ENCODE measurements at places on chromosomes 7 and 10. TPM values are rescaled to one million over a fixed set of nuclear protein-coding genes. Genes with fewer than 3 reads are reported as not detected.

Gene UNCX
- polyA plus RNA-seq = not detected

DNA sequence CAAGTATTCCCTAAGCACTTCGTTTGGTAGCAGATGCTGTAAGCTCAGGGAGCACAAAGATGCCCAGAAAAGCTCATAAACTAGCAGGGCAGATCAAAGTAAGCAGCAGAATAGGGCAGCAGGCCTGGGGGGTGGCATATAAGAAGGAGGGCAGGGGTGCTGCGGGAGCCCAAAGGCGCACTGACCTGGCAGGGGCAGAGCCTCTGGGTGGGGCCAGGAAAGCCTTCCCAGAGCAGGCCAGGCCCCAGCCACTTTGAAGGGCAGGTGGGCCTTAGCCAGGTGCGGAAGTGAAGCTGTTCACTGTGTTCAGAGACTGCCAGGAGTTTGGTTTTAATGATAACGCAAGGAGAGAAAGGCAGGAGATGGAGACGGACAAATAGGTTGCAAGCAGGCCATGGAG is 3.9 kb downstream of the GDF10 start:
- DNase-seq = no peak

Gene C10orf105
- polyA plus RNA-seq = not detected

Gene DEPP1
- polyA plus RNA-seq = 5.3 TPM

DNA sequence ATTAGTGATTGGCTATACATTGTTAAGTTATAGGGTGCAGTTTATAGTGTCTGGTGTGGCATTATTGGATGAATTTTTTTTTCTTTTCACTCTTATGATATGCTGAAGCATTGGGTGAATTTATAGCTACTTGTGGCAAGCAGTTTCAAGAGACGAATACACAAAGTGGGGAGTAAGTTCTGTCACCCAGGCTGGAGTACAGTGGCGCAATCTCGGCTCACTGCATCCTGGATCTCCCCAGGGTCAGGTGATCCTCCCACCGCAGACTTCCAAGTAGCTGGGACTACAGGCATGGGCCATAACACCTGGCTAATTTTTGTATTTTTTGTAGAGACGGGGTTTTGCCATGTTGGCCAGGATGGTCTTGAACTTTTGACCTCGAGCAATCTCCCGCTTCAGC is 6.3 kb upstream of the SIRT1 start:
- DNase-seq = no peak

DNA sequence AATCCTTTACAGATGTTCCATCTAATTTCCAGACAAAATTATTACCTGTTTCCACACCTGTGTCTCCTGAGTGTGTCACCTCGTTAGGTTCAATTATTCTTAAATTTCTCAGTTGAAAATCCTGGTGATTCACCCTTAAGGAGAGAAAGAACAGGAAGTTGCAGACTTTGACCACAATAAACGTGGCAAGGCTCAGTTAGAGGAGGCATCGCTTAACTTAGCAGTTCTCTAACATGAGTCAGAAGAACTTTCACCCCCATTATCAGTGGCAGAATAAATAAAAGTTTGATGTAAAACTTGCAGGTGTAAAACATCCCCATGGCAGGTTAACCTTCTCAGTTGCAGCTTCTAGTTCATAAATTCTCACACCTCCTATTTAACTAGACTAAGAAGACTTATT is 8.3 kb downstream of the XPNPEP1 start:
- no peak for DNase-seq

- DNase-seq = no peak
Measured at GRCh38 chr10:53003094-53003493, 230.5 kb upstream of the MBL2 start.

Measured in SK-N-SH (cell line).